T-cell (primary cell): ENCODE measurements at places on chromosomes 7 and 10.

- no peak for DNase-seq
These were observed 121.0 kb downstream of the NEURL1 start for GRCh38 chr10:103614306-103615158.

GRCh38 chr10:2214805-2215204 is 477.5 kb upstream of the ADARB2 start:
- no peak for DNase-seq

GRCh38 chr7:8444468-8444769 is 11.0 kb downstream of the NXPH1 start:
- no peak for DNase-seq

DNA sequence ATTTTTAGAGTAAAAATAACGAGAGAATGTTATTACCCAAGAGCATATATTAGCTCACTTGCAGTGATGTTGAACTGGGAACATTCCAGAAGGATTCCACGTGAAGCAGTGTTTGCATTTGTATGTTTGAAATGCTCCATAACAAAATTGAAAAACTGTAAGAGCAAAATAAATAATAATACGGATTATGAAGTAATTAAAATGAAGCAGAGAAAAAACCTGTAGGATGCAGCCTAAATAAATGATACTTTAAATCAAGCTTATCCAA is 203.3 kb downstream of the BAMBI start:
- no peak for DNase-seq

- DNase-seq: no peak
These were observed 17.2 kb downstream of the MNX1 start for GRCh38 chr7:156993021-156993924.

DNA sequence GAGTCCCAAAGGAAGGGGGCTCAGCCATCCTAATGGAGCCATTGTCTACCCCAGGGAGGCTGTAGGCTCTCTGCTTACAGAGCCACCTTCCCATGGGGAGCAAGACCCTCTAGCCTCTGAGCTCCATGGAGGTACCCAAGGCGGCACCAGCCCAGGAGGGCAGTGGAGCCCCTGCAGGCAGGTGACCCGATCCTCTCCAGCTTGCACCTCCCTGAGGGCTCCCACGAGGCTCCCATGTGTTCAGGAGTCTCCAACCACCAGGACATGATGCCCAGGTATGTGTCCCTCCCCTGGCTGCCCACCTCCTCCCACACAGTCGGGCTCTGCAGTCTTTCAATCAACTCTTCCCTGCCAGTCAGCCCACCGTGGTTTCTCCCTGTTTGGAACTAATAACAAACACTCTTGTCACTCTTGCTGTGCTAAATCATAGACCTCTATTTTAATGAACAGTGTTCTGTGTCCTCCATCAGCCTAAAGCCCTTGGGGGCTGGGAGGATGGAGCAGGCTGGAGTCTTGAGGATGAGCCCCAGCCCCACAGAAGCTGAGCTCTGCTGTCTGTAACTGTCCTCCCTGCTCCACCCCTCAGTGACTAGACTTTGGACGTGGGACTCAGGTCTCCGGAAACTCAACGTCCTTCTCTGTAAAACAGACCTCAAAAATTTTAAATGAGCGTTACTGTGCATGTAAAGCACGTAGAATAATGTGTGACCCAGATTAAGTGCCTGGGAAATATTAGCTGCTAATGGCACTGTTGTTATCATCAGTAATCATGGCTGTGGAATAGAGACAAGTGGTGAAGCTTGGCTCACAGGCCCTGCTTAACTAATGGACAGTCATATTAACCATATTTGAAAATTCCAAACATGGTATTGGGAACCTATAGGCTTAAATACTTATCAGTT is 298.9 kb downstream of the WDR37 start:
- DNase-seq: no peak

DNA sequence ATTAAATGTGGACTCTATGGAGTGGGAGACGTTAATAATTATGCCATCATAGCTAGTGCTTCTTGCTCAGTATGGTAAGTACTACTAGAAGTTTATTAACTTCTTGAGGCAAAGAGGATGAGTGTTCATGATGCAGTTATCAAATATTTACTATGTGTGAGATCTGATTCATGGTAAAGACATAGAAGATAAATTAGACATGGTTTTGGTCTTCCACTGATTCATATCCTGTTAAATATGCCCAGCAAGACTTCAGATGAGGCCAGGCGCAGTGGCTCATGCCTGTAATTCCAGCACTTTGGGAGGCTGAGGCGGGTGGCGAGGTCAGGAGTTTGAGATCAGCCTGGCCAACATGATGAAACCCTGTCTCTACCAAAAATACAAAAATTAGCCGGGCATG is 547.1 kb upstream of the ANKRD30A start:
- no peak for DNase-seq

- no peak for DNase-seq
These were observed 35.7 kb downstream of the ADK start for GRCh38 chr10:74186678-74187077.

GRCh38 chr7:27665531-27665930 is 2.8 kb upstream of the HIBADH start:
- DNase-seq: no peak

DNA sequence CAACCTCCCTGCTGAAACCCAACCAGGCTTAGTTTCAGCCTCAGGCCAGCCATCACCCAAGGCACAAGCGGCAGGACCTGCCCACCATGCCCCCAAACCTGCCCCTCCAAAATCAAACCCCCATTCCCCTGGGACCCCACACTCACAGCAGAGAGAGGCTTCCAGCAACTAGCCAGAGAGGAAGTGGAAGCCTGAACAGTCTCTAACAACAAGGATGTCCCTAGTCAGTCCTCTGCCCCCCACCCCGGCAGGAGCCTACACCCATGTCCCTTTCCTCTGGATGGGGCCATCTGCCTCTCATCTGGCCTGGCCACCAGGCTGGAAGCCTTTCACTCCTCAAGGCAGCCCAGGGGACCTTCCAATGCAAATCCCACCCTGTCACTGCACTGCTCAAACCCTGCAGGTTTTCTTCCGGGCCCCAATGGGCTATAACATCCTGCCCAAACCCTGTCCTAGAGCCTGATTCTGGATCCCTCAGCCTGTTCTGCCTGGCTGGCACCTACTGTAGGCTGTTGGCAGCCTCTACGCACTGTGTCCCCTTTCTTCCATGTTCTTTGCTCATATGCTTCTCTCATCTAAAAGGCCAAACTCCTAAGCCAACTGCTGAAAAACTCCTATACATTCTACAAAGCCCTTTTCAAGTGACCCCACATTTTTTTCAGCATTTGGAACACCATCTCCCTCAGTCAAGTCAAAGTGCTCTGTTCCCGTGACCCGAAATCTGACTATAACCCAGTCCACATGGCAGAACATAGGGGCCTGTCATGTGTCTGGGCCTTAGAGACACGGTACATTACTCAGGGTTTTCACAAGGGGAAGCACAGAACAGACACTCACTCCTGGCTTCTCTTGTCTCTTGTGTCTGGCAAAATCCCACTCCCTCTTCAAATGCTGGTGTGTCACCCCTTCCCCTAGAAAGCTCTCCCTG is 253.3 kb downstream of the TNS3 start:
- no peak for DNase-seq

- DNase-seq: no peak
These were observed 6.6 kb upstream of the TPK1 start for GRCh38 chr7:144842377-144842851.

- no peak for DNase-seq
These were observed 238.2 kb upstream of the NEBL start for GRCh38 chr10:21135023-21135931.

- DNase-seq: no peak
These were observed 340.5 kb downstream of the SDK1 start for GRCh38 chr7:3641582-3641981.

GRCh38 chr10:23585666-23586065 is 146.8 kb downstream of the OTUD1 start:
- no peak for DNase-seq

DNA sequence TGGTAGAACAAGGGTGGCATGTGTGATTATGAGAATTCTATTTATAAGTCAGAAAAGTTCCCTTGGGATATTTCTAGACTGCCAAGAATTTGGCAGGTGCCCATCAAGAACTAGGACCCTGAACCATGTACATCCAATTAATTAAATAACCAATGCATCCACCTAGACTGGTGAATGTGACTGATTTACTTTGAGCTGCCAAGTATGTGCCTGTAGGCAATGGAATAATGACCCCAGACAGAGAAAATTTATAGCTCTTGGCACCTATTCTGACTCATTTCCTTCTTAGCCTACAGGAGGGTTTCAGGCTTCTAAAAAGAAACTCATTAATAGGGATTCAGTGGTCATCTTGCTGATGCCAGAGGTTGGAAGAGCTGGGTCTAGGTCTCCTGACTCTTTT is 54.9 kb downstream of the KCNH2 start:
- DNase-seq: no peak

DNA sequence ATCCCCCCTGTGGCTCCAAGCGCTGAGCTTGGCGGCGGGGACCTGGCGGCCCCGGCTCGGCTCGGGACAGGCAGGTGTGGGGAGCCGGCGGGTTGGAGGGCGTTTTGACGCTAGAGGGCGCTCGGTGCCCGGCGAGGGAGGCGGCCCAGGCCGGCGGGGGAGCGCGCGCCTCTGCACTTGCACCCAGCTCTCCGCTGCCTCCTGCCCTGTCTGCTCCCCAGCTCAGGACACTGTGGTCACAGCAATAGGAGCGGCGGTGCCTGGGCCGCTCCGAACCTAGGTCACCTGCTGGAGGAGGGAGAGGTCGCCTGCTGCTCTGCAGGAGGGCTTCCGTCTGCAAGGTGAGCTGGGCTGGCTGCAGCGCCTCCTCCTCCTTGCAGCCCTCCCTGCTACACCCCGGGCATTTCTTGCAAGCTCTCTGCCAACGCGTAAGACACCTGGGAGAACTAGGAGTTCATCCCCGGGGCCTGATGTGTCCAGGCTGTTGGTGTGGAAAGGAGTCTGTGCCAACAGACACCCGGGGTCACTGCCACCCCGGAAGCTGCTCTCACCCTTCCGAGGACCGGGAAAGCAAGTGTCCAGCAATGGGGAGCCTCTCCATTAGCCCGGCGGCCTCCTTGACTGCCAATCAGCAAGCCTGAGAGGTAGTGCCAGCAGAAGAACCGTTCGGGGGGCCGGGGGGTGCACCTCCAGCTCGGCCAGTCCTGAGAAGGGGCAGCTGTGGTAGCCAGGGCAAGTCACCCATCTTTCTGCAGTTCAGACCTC is 620.4 kb downstream of the GALNT17 start:
- no peak for DNase-seq

DNA sequence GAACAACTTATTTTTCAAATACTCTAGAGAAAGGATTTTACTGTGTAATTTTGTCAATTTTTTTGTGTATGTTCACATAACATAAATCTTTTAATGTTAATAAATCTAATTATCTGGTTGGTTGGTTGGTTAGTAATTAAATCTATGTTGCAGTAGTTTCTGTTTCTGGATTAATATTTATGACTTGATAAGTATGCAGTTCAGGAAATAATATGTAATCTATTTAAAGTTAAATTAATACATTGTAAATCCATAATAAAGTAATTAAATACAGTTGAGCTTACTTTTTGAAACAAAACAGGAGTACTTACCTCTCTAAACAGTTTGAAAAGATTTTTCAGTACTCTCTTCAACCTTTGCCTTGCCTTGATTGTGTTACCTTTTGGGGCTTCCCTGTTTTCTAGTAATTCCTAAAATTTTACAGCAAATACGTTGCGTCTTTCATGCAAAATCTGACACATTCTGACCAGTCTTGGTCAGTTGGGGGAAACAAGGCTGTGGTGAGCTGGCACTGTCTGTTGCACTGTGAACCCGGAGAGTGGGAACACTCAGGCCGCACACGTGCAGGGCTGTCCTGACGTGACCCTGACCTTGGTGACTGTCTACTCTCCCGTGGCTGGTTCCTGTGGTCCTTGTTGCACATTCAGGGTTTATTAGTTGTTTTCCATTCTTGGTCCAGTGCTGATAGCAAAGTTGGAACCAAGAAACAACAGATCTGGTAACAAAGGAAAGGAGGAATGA is 45.6 kb upstream of the FGL2 start:
- DNase-seq: no peak

- DNase-seq: no peak
These were observed 1.0 kb downstream of the SMNDC1 start for GRCh38 chr10:110303681-110304080.

DNA sequence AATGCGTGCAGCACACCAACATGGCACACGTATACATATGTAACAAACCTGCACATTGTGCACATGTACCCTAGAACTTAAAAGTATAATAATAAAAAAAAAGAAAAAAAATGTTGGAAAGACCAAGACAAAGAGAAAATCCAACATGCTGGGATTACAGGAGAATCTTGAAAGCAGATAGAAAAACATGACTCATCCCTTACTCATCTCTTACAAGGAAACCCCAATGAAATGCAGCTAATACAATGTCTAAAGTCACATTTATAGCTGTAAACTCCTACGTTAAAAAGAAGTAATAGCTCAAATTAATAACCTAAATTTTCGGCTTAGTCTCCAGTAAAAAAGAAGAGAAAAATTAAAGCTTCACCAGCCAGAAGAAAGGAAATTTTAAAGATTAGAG is 47.5 kb upstream of the DGKB start:
- DNase-seq: no peak

DNA sequence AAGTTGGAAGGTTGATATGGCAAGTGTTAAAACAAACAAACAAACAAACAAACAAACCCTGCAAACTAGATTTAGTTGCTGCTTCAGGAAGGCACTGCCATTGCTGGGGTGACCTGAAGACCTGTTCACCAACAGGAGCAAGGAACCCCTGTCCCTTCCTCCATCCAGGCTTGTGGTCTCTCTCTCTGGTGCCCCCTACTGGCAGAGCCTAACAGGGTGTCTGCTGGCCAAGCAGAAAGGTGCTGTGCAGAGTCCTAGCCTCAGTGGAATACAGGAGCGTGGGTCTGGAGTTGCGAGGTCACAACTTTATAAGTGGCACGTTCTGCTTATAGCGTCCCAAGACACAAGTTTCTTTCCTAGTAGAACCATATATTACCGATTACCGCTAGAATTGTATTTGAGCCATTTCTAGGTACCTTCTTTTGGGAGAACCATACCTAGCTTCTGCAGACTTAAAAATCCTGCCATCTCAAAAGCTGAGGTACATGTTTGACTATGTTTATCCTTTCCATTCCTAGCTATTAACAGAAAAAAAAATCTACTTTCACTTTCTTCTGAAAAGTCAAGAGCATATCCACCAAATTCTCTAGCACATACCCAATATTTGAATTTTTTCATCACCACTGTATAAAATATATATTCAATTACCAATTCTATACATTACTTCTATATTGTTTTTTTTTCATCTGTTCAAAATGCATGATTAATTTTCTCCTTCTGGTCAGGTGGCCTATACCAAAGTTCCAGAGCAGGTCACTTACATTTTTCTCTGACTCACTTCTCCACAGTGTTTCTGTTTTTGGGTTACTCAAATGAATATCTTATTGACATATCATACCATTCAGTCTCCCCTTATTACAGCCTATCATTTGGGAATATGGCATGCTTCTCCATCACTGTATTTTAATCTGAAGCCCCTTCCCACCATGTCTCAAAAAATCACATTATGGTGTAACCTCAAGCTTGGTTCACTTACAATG is 29.1 kb upstream of the CALD1 start:
- DNase-seq: peak; percentile 25
